ENCODE measurements at places on chromosomes 7 and 10.

GRCh38 chr10:49106451-49106850 lies 8.9 kb downstream of the VSTM4 start:
- no peak for DNase-seq

DNA sequence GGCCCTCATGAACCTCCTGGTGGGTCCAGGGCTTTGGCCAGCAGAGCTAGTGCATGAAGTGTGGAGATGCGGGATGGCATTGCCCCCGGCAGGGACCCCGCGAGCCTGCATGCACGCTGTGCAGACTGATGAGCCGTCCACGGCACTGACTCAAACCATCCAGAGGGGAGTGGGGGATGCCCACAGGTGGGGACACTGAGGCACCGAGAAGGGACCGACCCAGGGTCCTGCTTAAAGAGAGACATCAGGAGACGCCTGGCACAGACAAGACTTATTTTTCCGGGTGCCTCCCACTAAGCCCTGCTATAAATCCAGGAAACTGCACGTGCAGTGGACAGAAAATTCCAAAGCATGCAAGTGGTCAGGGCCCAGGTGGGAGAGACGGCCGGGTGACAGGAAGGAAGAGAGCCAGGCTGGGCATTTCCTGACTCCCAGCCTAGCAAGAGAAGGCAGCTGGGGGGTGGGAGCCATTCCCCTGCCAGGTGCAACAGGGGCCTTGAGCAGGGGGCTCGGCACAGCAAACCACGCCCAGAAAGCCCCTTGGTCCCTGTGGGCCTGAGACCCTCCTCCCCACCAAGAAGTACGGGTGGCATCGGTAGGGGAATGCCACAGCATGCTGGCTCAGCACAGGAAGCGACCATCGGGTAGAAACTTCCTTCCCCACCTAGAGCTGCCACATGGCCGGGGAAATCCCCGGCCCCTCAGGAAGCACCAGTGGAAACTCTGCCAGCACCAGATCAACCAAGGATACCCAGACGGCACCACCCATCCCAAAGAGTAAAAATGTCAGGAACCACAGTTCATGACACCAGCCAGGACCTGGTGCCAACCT lies 91.5 kb downstream of the FOXL3 start:
- DNase-seq, result no peak

DNA sequence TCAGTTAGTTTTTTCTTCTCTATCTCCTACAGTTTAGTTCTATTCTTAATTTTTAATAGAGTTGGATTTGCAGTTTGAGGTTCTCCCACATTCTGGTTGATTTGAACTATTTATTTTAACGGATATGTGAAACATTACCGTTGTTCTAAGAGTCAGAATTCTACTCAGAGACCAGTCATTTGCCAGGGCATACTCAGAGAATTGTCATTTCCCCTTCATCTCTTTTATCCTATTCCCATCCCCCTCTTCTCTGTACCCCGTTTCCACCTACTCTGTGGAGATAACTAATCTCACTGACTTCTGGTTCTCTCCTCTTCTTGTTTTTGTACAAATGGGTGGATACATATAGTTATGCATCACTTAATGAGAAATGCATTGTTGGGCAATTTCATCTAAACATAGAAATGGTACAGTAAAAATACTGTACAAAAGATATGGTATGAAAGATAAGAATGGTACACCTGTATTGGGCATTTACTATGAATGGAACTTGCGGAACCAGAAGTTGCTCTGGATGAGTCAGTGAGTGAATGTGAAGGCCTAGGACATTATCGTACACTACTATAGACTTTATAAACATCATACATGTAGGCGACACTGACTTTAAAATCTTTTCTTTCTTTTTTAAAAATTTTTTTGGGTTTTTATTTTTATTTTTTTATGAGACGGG lies 53.1 kb downstream of the INPP5F start:
- no peak for DNase-seq

- no peak for DNase-seq
Observed at GRCh38 chr7:134804854-134805253, 25.4 kb downstream of the CALD1 start.

GRCh38 chr7:39313974-39314373 lies 252.2 kb upstream of the YAE1 start:
- no peak for DNase-seq

Measured in KBM-7 (cell line).